Frontal cortex (tissue), 4 donors: ENCODE measurements at places on chromosomes 3 and 15.

- DNase-seq: no peak
Measured at GRCh38 chr3:98172621-98173020, 6.1 kb downstream of the OR5H15 start.

DNA sequence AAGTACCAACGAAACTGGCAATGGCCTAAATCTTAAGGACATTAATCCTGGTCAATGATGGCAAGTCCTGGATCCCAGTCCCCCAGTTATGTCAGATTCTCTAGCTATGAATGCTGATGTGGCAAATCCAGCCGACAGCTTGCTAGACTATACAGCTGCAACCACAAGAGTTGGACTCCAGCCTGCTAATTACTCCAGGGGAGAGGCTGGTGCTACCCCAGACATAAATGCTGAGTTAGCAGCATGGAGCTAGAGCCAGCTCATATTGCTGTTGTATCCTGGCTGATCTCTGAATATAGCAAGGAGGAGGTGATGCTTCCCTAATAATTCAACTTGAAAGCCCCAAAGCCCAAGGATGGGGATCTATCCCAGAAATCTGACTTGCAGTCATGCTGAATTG is 207.1 kb downstream of the LRRN1 start:
- no peak for DNase-seq

GRCh38 chr15:49188933-49189332 is 18.9 kb downstream of the GALK2 start:
- DNase-seq: no peak

DNA sequence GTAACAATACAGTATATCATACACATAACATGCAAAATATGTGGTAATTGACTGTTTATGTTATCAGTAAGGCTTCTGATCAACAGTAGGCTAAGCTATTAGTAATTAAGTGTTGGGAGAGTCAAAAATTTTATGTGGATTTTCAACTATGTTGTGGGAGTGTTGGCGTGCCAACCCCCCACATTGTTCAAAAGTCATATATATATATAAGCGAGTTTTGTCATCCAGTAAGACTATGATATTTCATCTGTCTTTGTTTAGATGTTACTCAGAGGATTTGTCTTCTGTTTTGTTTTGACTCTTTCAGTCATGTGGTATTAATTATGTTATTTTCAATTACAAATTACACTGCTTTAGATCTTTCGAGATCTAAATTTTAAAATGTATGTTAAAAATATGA is 51.0 kb upstream of the RAP2B start:
- no peak for DNase-seq

DNA sequence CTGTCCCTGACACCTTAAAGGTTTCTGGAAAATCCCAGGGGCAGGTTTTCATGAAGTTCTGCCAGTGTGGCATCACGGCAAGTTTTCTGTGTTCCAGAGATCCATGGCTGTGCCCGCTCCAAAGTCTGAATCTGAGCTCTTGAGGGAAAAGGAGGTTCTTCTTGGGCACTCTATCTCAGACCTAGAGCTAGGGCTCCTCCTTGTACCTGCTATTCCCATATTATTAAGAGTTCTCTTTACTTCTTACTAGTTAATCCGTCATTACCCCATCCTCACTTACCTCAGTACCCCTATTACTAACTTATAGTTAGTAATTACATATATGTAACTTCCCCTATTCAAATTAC is 5.9 kb upstream of the TRA2B start:
- no peak for DNase-seq

- DNase-seq: no peak
Measured at GRCh38 chr3:154398084-154398967, 31.7 kb downstream of the GPR149 start.

DNA sequence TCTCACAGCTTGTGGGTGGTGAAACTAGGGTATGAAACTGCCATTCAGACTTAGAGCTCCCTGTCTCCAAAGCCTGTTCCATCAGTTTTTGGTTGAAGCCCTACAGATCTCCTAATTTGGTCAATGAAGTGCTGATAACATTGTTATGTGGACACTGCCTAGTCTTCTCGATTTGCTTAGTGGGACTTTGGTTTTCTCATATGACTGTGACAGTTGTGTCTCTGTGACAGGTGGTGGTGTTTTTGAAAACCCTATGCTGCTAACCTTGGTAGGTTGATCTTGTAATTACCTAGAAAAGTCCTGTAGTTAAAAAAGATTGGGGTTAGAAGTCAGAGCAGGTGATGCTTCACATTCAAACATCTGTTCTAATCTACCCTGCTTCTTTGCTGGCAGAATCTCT is 9.2 kb downstream of the PPM1L start:
- DNase-seq: no peak

DNA sequence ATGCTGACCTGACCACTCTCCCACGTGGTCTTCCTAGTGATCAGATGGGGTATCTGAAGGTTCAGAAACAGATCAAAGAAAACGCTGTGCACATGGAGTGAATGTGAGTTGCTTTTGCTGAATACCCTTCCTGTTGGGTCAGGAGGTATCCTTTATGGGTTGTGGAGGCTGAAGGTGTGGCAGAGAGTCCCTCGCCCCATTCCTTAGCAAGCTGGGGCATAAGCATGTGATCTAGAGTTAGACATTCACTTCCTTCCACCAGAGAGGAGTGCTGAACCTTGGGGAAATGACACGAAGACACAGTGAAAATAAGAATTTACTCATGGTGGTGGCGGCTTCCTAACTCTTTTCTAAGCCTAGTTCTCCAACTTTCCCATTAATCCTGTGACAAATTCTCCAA is 27.8 kb upstream of the SPTBN5 start:
- no peak for DNase-seq

- no peak for DNase-seq
Measured at GRCh38 chr3:112247900-112248299, 46.1 kb downstream of the SLC9C1 start.
